ENCODE measurements at places on chromosomes 6 and 20.
A peak's percentile ranks its signal among the peaks of the same experiment; 100 is the strongest.

GRCh38 chr20:49698477-49698876 is 15.2 kb downstream of the B4GALT5 start:
- no peak for DNase-seq

DNA sequence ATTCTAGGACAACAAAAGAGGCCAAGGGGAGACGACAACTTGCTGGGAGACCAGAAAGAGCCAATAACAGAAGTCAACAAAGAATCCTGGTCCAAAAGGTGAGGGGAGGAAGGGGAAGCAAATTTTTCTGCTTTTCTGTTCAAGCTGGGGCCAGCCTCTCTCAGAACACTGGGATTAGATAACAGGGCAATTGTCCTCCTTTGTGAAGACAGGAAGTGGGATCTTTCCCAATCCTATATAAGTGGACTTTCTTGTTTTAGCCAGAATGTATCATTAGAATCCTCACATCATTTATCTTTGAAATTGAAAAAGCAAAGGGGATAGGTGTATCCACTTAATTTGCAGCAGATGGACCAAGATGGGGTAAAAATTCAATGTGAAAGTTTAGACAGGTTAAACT is 101.2 kb upstream of the COL21A1 start:
- DNase-seq = no peak

- DNase-seq = no peak
Measured at GRCh38 chr20:56391037-56391436, 978 bp downstream of the AURKA start.

DNA sequence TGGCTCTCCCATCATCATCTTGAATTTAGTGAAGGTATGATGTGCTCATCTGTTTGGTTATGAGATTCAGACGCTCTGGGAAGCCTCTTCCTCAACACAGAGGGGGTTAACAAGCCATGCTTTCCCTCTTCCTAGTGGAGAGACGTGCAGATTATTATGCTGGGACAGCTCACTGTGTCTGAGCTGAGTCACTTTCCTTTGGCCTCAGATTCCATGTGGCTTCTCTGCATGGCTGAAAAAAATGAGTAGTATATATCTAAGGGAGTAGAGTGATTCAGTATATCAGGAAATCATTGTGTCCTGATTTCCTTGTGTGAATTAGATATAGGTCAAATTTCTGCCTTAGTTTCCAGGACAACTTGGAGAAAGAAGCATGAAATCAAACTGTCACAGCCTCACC is 52.6 kb downstream of the FIG4 start:
- no peak for DNase-seq

DNA sequence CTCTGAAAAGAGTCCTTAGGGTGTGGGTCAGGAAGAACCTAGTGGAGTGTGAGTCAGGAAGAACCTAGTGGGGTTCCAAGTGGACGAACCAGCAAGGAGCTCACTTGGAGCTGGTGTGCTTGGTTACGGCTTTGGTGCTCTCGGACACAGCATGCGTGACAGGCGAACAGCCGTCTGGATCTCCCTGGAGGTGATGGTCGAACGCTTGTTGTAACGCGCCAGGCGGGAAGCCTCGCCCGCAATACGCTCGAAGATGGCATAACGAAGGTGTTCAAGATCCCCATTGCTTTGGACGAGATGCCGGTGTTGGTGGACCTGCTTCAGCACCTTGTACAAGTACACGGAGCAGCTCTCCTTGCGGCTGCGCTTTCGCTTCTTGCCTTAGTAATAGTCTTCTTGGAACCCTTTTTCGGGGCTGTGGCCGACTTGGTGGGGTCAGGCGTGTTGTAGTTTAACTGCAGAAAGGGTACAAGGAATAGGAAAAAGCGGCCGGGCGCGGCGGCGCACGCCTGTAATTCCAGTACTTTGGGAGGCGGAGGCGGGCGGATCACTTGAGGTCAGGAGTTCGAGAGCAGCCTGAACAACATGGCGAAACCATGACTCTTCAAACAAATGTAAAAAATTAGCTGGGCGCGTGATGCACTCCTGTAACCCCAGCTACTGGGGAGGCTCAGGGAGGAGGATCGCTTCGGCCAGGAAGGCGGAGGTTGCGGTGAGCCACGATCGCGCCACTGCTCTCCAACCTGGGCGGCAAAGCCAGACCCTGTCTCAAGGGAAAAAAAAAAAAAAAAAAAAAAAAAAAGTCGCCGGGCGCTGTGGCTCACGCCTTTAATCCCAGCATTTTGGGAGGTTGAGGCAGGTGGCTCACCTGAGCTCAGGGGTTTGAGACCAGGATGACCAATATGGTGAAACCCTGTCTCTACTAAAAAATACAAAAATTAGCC is 48.0 kb downstream of the OR2B2 start:
- DNase-seq = peak; percentile 70

GRCh38 chr20:62054451-62054953 is 11.2 kb downstream of the TAF4 start:
- DNase-seq = no peak

DNA sequence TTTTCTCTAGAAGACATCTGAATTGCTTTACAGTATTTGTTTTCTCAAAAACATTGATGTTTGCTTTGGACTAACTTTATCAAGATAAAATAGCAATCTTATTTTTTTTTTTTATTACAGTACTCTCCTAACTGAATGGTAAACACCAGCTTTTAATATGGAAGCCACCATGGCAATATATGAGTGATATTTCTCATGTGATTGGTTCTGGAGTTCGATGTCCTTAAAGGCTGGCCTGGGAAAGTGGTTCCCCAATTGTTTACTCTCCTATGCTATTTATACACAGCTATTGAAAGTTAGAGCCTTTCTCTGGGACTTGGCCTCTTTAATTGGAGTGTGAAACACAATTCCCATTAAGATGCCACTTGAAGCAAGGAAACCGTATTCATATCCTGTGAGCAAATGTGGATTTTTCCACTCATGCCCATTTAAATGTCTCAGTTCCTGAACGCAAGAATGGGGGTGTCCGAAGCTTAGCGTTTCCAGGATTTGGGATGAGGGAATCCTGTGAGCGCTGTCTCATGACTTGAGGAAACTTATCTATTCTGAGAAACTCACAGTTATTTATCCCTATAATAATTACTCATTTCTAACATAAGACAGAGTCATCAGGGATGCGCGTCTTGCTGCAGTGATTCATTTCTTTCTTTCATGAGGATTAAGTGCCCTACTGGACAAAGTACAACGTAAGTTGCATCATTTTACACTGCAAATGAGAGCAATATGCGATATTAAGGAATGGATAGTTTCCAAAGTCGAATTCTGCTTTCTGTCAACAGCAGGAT is 143.3 kb upstream of the PREP start:
- no peak for DNase-seq

DNA sequence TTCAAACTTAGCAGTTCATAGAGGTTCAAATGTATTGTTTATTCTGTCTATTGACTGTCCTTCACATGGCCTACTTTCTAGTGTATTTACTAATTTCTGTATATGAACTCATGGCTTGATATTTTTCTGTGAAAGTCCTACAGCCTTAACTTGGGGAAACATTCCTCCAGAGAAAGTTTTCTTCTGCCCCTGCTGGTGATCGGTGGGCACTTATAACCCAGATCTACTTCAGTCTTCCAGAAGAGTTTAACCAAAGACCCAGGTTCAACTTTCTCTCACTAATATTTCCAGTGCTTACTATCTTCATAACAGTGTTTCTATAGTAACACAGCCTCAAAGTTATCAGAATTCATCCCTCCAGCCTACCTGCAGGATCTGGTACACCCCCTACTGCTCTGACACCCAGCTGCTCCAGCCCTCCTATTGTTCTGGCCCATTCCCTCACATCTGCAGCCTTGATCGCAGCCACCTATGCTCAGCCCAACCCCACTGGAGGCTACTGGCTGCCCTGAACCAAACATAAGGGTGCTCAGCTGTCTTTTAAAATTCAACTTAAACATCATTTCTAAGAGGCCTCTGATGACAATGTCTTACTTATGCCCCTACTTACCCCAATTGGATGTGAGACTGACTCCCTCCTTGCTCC is 72.3 kb downstream of the TBX18 start:
- no peak for DNase-seq

DNA sequence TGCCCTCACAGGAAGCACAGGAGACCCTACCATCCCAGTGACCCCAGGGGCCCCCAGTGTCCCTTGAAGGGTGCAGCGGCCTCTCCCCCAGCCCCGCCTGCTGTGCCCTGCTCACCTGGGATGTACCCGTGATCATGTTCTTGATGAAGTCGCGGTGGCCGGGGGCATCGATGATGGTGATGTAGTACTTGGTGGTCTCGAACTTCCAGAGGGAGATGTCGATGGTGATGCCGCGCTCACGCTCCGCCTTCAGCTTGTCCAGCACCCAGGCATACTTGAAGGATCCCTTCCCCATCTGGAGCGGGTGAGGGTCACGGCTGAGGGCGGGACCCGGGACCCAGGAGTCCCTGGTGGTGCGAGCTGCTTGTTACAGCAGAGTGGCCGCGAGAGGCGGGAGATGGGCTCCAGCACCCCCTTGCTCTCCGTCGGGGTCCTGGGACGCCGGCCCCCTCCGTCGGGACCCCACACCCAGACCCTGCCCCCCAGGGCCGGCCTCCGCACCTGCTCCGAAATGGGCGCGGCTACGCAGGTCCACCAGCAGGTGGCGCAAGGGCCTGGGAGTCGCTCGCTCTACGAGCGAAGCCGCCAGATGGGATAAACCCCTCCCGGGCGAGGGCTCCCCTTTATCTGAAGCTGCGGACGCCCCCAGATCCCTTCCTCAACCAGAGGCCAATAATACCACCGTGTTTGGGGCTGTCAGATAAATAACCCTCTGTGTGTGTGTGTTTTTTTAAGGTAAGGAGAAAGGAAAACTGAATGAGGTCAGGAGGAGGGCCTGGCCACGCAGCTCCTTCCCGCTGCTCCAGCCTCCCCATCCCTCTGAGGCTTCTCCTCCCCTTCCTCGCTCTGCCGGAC is 2.9 kb downstream of the EEF1A2 start:
- DNase-seq = peak; percentile 91

DNA sequence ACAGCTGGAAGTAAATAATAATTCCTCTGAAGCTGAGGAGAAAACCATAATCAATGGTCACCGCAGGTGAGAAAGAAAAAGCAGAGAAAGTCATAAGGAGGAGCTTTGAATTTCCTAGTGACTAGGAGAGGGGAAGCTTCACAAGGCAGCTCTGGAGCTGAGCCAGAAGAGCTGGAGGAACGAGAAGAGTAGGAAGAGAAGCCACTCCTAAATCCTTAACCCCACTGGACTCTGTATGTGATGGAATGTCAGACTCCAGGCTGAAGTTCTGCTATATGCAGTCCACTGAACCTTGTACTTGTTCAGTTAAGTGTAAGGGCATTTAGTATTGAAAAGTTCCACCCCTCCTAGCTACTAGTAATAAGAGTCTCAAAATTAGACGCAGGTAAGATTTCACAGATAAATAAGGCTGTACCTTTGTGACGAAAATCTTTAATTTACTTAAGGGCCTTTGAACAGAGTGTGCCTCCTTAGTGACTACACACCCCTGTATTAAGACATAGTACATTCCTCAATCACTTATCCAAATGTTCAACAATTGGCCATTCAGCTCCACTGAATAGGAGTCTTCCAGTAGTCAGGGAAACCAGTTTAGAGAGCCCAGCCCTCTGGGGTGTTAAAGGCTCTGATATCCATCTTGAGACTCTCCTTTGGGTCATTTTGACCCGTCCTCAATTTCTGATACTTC is 71.4 kb upstream of the UFL1 start:
- DNase-seq = no peak

DNA sequence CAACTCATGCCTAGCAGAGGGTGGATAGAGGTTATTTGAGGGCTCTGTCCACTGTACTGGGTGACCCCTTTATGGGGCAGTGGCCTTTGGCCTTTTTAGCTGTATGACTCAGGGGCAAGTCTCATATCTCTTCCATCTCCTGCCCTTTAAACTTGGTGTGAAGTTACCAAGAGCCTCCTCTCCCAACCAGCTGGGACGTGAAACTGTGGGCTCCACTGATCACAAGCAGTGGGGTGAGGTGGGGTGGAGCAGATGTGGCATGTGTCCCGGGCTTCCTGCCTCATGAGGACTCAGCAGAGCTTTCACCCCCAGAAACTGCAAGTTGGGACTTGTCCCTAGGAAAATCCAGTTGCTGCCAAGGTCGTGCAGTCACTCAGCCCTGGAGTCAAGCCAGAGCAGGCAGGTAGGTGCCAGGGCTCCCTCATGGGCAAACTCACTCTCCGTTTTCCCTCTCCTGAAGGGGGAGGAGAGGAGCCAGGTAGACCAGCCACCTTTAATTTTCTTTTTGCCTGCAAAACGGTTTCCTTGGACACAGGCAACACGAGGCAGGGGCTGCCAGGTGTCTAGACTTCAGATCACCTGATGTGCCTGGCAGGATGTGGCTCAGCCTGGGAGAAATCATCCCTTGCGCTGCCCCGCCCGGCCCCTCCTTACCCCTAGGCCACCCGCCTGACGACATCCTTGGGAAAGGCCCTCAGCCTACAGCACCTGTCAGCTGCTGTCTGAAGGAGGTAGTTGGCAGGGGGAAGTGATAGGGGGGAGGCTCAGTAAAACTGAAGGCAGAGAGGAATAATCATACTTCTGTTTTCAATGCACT is 4.0 kb downstream of the CDKN1A start:
- DNase-seq = peak; percentile 64

- DNase-seq = no peak
Measured at GRCh38 chr20:39111359-39112177, 149.4 kb downstream of the DHX35 start.

- no peak for DNase-seq
Measured at GRCh38 chr6:52288841-52289240, 4.3 kb upstream of the MCM3 start.

DNA sequence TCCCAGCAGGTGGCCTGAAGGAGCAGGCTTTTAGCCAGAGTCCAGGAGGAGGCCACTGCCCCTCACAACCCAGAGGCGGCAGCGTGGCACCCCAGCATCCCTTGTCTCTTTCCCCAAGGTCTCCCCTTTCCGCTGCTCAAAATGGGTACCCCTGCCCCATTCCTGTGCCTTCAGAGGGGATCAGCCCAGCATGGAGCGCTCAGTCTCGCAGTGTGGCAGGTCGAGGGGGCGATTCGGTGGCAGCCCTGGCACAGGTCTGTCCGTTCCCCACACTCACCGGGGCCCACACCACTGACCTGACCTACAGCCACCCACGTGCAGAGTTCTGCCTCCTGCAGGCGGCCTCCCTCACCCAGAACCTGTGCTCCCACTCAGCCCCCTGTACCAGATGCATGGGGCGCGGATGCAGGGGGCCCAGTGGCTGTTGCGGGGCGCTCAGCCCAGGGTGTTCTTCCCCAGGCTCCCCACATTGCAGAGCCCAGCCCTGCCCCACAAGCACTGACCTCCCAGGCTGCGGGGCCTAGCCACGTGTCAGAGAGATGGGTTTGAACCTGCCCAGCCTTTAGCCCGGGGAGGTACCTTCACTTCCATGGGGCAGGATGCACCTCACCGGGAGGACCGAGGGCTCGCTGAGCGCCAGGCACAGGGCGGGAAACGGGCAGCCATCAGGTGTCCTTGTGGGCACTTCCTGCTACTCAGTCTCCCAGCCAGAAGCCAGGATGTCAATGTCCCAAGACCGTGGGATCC is 41.8 kb downstream of the DSTN start:
- DNase-seq = no peak
